ENCODE measurements at places on chromosomes 5 and 9.

GRCh38 chr5:172703952-172704351 lies 62.9 kb downstream of the NEURL1B start:
- DNase-seq = no peak

DNA sequence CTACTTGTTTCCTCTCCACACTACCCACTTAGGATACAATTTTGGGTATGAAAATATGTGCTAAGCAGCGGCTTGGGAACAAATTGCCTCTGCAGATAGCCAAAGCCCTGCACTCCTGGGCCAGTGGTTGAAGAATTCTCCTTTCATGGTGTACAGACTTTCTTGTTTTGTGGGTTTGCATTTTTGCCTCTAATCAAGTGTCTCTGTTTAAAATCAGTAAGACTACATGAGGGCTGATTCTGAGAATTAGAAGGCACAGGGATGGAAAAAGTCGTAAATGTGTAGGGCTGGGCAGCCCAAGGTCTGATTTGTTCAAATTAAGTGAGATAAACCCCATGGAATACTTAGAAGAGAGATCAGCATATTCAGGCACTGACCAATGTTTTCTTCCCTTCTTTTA lies 103.7 kb upstream of the CD180 start:
- DNase-seq = no peak

GRCh38 chr5:37840053-37841034 lies 503 bp upstream of the GDNF start:
- no peak for DNase-seq

- DNase-seq = no peak
These were observed 98.8 kb upstream of the KLF4 start for GRCh38 chr9:107588393-107588792.

GRCh38 chr5:171166766-171167165 lies 142.3 kb upstream of the TLX3 start:
- no peak for DNase-seq

GRCh38 chr9:14189146-14189545 lies 124.8 kb downstream of the NFIB start:
- DNase-seq = no peak

GRCh38 chr9:20015427-20015931 lies 226.6 kb upstream of the SLC24A2 start:
- DNase-seq = no peak

GRCh38 chr9:22238809-22239684 lies 207.6 kb upstream of the DMRTA1 start:
- no peak for DNase-seq

DNA sequence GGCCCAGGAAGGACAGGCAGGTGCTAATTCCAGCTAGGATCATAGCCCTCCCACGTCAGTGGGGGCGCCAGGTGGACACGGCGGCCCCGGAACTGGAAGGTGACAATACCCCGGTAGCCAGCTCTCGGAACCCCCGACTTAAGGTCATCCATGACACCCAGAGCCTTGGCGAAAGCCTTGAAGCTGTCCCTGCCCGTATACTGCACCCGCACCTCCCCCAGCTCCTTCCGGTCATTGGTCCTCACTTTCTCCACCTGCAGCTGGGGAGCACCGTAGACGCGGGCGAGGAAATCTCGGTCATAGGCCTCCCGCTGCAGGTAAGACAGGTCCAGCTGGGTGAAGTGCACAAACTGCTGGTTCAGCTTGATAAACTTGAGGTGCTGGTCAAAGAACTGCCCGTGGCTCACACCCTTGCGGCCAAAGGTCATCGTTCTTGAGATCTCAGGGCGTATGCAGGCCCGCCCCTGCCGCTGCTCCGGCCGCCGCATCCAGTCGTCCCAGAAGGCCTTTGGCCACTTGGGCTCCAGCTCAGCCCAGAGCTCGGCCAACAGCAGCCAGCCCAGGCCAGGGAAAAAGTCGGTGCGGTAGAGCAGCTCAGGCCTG lies 10.9 kb downstream of the MGAT1 start:
- no peak for DNase-seq

DNA sequence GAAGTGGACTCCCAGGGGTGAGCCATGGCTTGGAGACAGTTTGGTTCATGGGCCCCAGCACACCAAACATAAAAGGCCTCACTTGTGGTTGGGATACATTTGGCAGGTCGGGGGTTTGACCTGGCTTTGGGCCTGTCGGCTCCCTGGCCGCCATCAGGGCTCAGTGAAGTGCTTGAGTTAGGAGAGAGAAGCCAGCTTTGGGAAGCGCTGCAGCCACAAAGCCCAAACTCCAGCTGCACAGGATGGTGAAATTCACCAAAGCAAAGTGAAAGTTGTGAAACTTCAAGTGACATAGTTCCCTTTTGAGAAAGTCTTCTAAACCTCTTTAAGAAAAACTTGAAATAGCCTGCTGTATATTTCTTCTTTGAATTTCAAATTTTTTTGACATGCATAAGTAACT lies 27.5 kb downstream of the SLC46A2 start:
- DNase-seq = no peak

GRCh38 chr9:97627624-97628023 lies 5.5 kb downstream of the TSTD2 start:
- no peak for DNase-seq
